Left cardiac atrium (tissue), 4 donors: ENCODE measurements at places on chromosomes 5 and 9. TPM values are rescaled to one million over a fixed set of nuclear protein-coding genes. Genes with fewer than 3 reads are reported as not detected.

IARS1 gene
- 50.4 TPM for total RNA-seq

SOHLH1 gene
- not detected for total RNA-seq

CCNJL gene
- 5.6 TPM for total RNA-seq

SVEP1 gene
- total RNA-seq = 18.6 TPM

SEC24A gene
- total RNA-seq = 10.1 TPM

MSX2 gene
- 1.8 TPM for total RNA-seq

NR2F1 gene
- total RNA-seq = 41.8 TPM

IFNB1 gene
- not detected for total RNA-seq

CSF2 gene
- not detected for total RNA-seq

DRD1 gene
- total RNA-seq = 0.55 TPM

SPINK6 gene
- not detected for total RNA-seq

NDOR1 gene
- total RNA-seq = 5.9 TPM

MYO10 gene
- total RNA-seq = 3.8 TPM

FCN2 gene
- total RNA-seq = 2.0 TPM

NPR3 gene
- total RNA-seq = 26.2 TPM

NEURL1B gene
- 20.6 TPM for total RNA-seq

IFNE gene
- total RNA-seq = not detected

CAMLG gene
- total RNA-seq = 21.4 TPM

EIF4E1B gene
- not detected for total RNA-seq

SPATA31E1 gene
- total RNA-seq = not detected

PCDHGC5 gene
- 0.97 TPM for total RNA-seq

CCDC171 gene
- 1.8 TPM for total RNA-seq

FOXE1 gene
- not detected for total RNA-seq
